ENCODE measurements at places on chromosomes 2 and 18. TPM values are rescaled to one million over a fixed set of nuclear protein-coding genes. Genes with fewer than 3 reads are reported as not detected.

DNA sequence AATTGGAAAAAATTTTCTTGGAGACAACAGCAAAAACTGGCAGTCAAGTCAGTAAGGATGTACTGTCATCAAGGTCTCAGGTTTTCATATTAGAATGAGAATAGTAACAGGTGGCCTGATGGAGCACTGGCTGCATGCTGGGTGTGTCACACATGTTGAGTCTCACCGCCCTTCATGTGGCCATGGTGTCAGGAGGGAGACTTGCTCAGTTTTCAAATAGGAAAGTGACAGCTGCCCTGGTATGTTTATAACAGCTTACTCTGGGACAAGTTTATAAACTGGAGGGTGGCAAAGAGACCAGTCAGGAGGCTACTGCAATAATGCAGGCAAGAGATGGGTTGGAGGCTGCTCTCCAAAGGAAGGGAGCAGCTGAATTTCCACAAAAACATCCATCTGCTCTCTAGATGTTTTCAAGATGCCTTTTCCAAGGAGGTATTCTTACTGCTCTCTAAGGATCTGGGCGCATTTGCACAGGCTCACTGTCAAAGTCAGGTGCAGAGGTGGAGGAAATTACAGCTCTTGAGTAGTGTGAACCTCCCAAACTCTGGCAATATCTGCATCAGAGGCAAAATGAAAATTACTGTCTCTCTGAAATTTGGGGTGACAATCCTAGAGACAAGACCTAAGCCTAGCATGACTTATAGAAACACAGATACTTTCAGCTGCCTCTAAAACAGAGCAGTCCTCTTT lies 321.9 kb upstream of the RAB12 start:
- DNase-seq: no peak
- no peak overlapping the region for H3K4me3 ChIP-seq
- H3K4me1 ChIP-seq: no peaks in the 10 kb centered on the region
- H3K27ac ChIP-seq: no peak overlapping the region

- no peak for DNase-seq
- no peak within 1 kb of the TSS for H3K4me3 ChIP-seq
- H3K27ac ChIP-seq: no peak within 1 kb of the TSS
- no peaks in the 10 kb centered on the region for H3K4me1 ChIP-seq
- H3K36me3 ChIP-seq: no peaks in the 10 kb centered on the region
Measured at GRCh38 chr2:79025421-79025820, at the start of gene REG3G. TSS of gene REG3G (plus strand) at chr2:79025702. CDS start at chr2:79026094, 392 bp downstream.

- H3K27ac ChIP-seq: no peak overlapping the region
- DNase-seq: peak; percentile 8
- H3K27me3 ChIP-seq: no peaks in the 10 kb centered on the region
- no peak overlapping the region for H3K4me3 ChIP-seq
- H3K36me3 ChIP-seq: no peaks in the 10 kb centered on the region
- no peaks in the 10 kb centered on the region for H3K4me1 ChIP-seq
Measured at GRCh38 chr2:240507778-240508251, 50.0 kb downstream of the ANKMY1 start.

- H3K27me3 ChIP-seq: no peaks in the 10 kb centered on the region
- peak overlapping the region; percentile 65 for H3K27ac ChIP-seq
- no peaks in the 10 kb centered on the region for H3K4me1 ChIP-seq
- H3K4me3 ChIP-seq: no peak overlapping the region
Measured at GRCh38 chr2:28343184-28343942, 49.3 kb upstream of the FOSL2 start.

DNA sequence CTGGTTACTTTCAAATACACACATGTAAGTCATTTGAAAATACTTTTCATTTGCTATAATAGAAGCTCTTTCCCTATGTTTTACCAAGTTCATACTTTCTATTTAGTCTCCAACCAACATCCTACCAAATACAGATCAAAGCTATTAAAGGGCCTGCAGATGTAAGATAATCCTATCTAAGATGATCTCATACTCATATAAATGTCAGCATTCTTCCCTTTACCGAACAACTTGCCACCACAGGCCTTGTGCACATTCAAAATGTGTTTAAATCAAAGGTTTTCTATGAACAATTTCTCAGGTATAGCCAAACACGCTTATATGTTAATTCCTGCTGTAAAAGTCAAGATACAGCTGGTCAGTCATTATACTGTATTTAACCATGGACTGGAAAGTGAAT lies 23.3 kb downstream of the KCTD18 start:
- DNase-seq: no peak
- H3K27me3 ChIP-seq: no peaks in the 10 kb centered on the region
- H3K4me3 ChIP-seq: no peak overlapping the region
- H3K4me1 ChIP-seq: no peaks in the 10 kb centered on the region
- H3K27ac ChIP-seq: no peak overlapping the region

DNA sequence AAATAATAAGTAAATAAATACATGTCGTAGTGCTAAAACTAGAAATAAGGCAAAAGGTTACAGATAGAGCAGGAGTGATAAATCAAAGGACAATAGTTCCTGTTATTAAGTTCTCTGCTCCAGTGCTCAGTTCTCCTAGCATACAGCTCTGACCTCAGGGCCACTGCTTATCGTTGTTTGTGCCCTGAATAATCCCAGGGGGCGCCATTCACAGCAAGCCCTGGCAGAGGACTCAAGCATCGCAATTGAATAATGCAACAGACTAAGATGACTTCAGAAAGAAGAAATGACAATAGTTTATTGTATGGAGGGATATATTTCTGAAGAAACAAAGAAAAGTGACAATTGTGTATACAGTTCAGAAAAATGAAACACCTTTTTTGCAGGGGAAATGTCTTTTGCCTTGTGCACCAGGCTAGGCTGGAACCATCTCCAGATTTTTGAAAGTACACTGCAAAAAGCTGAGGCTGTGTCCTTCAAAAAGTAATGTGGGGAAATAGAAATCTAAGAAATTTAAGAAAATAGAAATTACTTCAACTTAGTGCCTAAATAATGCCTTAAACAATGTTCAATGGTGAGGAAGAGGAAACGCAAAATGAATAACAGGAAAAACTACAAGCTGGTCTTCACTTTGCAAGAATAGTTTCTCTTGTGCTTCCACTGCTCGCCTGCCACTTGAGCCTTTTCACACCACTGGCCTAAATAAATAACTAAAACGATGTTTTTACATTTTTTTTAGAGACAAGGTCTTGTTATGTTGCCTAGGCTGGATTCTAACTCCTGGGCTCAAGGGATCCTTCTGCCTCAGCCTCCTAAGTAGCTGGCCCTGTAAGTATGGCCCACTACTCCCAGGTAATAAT lies 19.0 kb upstream of the CCNYL1 start:
- H3K4me1 ChIP-seq: no peaks in the 10 kb centered on the region
- H3K27ac ChIP-seq: no peak overlapping the region
- no peaks in the 10 kb centered on the region for H3K27me3 ChIP-seq
- no peak overlapping the region for H3K4me3 ChIP-seq

The SERPINB4 gene
- 0.66 TPM for total RNA-seq
